ENCODE measurements at places on chromosomes 2 and 18.

- DNase-seq = no peak
These were observed 4.8 kb downstream of the UXS1 start for GRCh38 chr2:106189325-106189724.

GRCh38 chr2:122328816-122329215 lies 573.4 kb downstream of the TSN start:
- no peak for DNase-seq

- no peak for DNase-seq
These were observed 12.7 kb downstream of the PCARE start for GRCh38 chr2:29061616-29062015.

DNA sequence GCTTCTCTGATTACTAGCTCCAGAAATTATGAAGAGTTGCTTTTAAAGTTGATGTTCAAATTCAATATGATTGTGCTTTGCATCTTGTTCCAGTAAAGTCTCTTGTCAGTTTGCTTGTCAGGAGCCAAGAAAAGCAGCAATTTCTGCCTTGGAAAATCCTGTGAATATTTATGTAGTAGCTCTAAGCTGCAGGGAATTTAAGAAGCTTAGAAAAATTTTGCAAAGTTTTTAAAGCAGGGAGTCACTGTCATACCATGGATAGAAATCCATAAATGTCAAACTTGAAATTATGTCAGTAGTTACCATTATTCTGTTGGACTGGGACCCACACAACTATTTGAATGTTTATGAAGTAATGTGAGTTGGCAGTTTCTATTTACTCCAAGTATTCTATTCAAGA lies 169.3 kb downstream of the TMEM200C start:
- DNase-seq = no peak

GRCh38 chr18:49377742-49378141 lies 82.7 kb downstream of the DYM start:
- DNase-seq = no peak

DNA sequence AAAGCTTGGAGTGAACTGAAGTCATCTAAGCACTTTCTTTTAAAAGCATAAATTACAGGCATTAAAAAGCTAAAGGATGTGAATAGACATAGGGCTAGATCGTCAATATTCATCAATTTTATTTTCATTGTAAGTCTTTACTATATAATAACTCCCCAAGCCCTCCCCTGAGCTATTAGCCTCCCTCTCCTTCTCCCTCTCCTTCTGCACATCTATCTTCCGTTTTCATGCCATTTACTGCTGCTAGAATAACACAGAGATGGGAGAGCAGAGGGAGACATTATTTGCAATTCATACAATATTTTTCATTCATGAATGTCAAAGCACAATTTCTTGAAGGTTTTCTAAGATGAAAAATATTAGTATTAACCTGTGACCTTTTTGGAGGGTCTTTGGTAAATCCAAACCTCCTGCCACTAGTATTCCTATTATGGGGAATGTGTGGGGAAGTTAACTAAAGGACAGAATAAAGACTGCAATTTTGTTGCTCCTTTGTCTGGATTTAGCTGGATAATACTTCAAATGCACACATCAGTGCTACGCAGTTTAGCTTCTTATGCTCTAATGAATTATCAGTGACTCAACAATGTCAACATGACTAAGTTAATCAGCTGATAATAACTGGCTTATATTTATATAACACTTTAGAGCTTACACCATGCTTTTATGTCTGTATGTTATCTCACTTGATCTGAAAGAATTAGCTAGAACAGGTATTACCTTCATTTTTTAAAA lies 28.2 kb upstream of the MFF start:
- no peak for DNase-seq

GRCh38 chr2:200042944-200043343 lies 87.6 kb downstream of the MAIP1 start:
- peak; percentile 54 for DNase-seq

DNA sequence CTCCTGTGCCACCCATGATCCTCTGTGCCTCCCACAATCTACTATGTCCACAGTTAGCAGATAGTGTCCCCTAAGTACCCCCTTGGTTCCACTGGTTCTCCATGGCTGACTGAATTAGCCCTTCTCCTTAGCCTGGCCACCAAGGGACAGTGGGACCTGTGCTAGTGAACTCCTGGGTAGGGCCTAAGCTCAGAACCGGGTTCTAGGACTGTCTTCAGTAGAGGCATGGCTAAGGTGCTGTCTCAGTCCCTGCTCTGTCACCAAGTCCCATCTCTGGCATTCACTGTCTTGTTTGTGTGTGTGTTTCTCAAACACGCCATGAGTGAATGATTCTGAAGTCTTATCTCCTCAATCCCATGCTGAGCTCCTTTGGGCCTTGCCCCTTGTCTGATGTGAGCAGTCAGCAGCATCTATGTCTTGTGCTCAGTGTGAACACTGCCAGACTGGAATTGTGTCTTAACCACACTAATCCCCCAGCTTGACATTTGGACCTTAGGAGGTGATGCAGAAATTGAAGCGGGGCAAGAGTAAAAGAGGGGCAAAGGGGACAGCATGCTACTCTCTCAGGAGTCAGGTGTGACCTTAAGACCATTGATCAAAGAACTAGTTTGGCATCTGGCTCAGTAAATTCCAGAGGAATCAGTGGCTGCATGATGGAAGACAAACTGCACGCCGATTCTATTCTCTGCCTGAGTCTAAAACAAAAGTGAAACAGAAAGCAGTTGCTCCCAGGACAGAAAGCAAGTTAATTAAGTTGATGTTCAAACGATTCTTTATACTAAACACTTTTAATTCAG lies 190.5 kb downstream of the ALPK2 start:
- DNase-seq = peak; percentile 45

DNA sequence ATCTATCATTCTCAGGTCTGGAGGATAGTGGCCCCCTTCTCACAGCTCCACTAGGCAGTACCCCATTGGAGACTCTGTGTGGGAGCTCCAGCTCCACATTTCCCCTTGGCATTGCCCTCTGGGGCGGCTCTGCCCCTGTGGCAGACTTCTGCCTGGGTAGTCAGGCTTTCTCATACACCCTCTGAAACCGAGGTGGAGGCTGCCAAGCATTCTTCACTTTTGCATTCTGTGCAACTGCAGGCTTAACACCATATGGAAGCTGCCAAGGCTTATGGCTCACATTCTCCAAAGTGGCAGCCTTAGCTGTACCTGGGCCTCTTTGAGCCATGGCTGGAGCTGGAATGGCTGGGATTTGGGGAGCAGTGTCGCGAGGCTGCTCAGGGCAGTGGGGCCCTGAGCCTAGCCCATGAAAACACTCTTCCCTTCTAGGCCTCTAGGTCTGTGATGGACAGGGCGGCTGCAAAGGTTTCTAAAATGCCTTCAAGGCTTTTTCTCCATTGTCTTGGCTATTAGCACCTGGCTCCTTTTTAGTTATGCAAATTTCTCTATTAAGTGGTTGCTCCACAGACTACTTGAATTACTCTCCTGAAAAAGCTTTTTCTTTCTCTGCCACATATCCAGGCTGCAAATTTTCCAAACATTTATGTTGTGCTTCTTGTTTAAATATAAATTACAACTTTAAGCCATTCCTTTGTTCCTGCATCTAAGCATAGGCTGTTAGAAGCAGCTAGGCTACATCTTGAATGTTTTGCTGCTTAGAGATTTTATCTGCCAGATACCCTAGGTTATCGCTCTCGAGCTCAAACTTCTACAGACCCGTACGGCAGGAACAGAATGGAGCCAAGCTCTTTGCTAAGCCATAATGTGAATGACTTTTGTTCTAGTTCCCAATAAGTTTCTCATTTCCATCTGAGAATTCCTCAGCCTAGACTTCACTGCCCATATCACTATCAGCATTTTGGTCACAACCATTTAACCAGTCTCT lies 206.5 kb downstream of the CPS1 start:
- DNase-seq = no peak

- DNase-seq = no peak
These were observed 206.3 kb upstream of the GYPC start for GRCh38 chr2:126449677-126450076.

All from AG08395 (cell line).